ENCODE measurements at places on chromosomes 11 and 22. TPM values are rescaled to one million over a fixed set of nuclear protein-coding genes. Genes with fewer than 3 reads are reported as not detected.

DNA sequence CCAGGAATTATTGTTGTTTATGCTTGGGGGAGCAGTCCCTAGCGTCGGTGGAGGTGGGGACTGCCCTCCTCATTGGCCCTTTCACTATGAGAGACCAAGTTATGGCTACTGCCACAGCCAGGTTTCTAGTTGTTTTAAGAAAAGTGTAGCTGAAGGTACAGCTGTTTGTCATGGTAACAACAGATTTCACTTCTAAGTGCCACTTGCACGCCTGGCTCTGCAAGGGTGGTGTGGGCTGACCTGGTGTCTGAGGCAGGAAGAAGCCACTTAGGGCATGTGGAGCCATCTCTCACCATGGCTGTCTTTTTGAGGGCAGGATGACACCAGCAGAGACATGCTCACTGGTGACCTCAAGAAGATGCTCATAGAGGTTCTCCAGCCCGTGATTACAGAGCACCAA, 46.3 kb upstream of the MPEG1 start:
- DNase-seq, result no peak

GRCh38 chr22:39184586-39185577, 32.4 kb upstream of the CBX7 start:
- no peak for DNase-seq

- no peak for DNase-seq
Measured at GRCh38 chr11:17559341-17560087, 12.5 kb downstream of the OTOG start.

DNA sequence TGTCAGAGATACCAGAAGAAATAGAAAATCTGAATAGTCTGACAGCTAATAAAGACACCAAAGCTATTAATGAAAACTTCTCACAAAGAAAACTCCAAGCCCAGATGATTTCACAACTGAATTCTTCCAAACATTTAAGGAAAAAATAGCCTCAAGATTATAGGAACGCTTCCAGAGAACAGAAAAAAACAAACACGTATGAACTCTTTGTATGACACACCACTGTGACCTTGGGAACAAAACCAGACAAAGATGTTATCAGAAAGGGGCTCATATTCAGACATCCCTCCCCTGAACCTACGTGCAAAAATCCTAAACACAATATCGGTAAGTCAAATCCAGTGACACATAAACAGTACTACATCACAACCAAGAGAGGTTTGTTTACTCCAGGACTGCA, 23.5 kb downstream of the CERK start:
- no peak for DNase-seq

- DNase-seq, result no peak
Measured at GRCh38 chr11:105244160-105244825, 104.7 kb upstream of the CARD18 start.

GRCh38 chr11:2771758-2772466, 72.1 kb upstream of the KCNQ1OT1 start:
- DNase-seq, result peak; percentile 1

DNA sequence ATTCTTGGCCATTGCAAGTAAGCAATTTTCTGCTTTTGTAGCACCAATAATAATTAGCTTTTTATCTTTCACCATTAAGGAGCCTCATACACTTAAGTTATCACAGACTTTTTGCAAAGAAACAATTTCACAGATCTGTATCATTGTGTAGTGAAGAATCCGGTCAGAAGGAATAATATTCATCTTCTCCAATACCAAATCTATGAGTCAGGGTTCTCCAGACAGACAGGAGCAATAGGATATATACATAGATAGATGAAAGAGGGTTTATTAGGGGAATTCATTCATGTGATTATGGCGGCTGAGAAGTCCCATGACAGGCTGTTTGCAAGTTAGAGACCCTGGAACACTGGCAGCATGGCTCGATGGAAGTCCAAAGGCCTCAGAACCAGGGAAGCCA, 82.9 kb upstream of the UBASH3B start:
- no peak for DNase-seq

SLC16A8 gene
- not detected for total RNA-seq

LZTR1 gene
- 96.6 TPM for total RNA-seq

ARFGAP3 gene
- 34.5 TPM for total RNA-seq
